ENCODE measurements at places on chromosomes 7 and 10.

DNA sequence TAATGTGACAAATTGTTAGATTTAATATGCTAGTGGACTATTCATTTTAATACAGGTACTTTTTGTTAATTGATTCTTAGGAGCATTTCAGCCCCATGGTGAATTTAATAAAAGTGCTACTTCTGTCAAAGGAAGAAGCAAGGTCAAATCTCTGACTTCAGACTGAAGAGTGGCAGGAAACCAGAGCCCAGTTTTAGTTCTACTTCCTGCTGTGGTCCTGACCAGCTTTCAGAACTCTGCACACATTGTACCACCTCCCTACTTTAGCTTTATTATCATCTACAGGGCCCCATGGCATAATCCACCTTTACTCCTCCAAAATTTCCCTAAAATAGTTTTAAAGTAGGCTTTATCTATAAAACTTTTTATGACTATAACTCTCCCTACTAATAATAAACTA is 33.7 kb downstream of the CTTNBP2 start:
- no peak for DNase-seq

GRCh38 chr10:84523526-84523925 is 195.1 kb downstream of the CCSER2 start:
- DNase-seq: no peak

DNA sequence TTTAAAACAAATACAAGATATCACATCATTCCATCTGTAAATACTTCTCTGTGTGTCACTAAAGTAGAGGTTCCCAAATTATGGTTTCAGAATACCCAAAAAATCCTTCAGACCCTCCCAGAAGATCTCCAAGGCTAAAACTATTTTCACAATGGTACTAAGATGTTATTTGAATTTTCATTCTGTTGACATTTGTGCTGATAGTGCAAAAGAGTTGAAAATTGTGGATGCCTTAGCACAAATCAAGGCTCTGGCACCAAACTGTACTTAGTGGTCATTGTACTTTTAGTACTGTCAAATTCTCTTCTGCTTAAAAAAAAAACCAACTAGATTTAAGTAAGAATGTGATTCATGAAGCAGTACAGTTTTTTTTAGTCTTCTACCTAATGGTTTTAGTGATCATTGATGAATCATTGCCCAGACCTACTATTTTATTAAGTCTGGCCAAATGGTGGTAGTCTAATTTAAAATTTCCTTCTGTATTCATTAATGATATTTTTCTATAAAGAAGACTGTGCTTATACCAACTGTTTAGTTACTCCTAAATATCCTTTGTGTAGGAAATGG is 50.5 kb downstream of the TPST1 start:
- DNase-seq: no peak

DNA sequence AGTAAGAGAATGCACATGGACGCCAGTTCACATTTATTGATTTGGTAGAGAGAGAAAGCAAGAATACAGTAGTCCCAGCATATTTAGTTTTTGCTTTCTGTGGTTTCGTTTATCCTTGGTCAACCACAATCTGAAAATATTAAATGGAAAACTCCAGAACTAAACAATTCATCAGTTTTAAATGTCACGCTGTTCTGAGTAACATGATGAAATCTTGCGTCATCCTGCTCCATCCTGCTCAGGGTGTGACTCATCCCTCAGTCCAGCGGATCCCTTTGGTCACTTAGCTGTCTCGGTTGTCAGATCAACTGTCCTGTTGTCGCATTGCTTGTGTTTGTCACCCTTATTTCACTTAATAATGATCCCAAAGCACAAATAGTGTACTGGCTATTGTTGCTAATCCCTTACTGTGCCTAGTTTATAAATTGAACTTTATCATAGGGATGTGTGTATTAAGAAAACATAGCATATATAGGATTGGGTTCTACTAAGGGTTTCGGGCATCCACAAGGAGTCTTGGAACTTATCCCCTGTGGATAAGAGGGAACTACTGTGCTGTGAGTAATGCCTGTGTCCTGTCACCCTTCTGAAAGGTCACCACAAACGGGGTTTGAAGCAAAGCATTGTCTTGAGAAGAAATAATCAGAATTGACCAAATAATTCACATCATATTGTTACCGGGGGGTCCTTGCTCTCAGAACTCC is 73.6 kb downstream of the OTUD1 start:
- DNase-seq: peak; percentile 92

DNA sequence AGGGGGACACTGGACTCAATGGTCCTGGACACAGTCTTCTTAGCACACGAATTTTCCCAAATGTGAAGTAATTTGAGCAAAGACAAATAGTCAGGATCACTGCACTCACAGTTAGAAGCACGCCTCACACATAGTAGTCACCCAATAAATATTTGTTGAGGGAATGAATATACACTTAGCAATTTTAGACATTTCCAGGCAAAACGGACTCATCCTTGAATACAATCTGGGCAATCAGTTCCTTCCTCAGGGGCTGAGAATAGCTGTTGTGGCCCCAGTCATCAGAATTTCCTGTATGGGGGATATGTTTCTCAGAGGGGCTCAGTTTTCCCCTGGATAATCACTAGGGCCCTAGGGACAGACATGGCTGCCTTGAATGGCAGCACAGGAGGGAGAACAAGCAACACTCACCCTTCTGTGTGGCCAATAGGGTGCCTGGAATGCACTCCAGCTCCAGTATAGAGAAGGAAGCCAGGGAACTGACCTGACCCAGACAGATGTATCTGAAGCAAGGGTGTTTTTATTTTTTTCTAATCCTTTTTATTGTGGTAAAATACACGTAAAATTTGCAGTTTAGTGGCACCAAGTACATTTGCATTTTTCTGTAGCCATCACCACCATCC is 282.7 kb upstream of the ZNF32 start:
- DNase-seq: peak; percentile 52

- DNase-seq: peak; percentile 26
Measured at GRCh38 chr7:55539380-55539779, 32.9 kb downstream of the VOPP1 start.
